ENCODE measurements at places on chromosomes 5 and 9.
A peak's percentile ranks its signal among the peaks of the same experiment; 100 is the strongest.

DNA sequence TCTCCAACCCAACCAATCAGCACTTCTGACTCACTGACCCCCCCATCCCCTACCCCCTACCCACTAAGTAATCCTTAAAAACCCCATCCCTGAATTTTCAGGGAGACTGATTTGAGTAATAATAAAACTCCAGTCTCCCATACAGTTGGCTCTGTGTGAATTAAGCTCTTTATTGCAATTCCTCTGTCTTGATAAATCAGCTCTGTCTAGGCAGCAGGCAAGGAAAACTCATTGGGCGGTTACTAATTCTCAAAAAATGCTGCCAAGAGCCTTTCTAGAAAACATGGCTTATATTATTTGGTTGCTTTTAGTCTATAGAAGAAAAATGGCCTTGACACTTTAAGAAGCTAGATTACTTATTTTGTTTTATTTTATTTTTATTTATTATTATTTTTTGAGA, 131.7 kb downstream of the SUSD1 start:
- no peak for DNase-seq

DNA sequence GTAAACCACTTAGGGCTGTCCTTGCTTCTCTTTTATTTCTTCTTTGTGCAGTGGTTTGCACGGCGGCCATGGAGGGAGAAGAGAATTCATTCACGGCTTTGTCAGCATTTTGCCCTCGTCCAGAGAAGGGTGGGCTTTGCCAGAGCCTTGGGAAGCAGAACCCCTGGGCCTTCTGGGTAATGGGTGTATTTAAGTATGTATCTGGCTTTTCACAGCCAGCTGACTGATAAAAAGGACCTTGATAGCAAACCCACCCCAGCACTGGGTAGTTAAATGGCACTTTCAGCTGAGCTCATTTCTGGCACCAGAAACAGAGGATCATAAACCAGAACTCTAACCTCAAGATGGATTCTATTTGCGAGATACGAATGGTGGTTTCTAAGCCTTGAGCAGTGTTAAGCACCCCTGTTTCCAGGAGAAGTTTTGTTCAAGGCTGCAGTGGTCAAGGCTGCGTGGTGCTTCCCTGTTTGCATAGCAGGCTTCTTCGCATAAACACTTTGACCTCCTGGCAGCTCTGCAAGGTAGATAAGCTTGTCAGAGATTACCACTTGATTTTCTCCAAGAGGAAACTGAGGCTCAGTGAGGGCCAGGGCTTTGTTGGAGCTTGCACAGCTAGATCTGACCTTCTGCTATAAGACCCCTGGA, 441.6 kb upstream of the KLF4 start:
- DNase-seq = no peak

GRCh38 chr5:155087036-155087435, 73.5 kb downstream of the KIF4B start:
- DNase-seq = no peak

DNA sequence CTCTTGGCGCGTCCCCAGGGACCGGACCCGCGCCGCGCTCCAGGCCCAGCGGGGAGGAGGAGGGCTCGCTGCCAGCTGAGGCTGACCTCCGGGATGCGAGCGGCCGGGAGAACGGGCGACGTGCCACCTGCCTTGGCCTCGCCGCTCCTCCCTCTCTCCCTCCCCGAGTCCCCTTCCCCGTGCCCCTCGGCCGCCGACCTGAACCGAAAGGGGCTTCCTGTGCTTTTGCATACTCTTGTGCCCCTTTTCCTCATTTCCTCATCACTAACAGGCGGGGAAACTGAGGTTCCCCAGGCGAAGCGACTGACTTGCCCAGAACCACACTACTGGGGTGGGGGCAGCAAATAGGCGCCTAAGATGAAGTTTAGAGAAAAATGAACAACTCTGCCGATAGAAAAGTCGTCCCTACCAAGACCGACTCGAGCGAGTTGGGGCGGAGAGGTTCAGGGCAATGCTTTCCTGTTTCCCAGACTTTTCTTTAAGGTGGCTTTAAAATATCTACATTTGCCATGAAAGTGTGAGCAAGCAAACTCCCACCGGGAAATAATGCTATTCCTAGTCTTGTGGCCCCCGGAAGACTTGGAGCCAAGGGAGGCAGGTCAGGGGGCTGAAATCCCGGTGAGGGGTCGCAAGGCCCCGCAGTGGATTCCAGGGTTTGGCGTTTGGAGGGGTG, 580 bp upstream of the DUSP1 start:
- DNase-seq = no peak

GRCh38 chr5:145917288-145917687, 19.1 kb upstream of the SH3RF2 start:
- DNase-seq = no peak

- DNase-seq = no peak
Measured at GRCh38 chr5:43482490-43483297, 971 bp downstream of the TMEM267 start.

DNA sequence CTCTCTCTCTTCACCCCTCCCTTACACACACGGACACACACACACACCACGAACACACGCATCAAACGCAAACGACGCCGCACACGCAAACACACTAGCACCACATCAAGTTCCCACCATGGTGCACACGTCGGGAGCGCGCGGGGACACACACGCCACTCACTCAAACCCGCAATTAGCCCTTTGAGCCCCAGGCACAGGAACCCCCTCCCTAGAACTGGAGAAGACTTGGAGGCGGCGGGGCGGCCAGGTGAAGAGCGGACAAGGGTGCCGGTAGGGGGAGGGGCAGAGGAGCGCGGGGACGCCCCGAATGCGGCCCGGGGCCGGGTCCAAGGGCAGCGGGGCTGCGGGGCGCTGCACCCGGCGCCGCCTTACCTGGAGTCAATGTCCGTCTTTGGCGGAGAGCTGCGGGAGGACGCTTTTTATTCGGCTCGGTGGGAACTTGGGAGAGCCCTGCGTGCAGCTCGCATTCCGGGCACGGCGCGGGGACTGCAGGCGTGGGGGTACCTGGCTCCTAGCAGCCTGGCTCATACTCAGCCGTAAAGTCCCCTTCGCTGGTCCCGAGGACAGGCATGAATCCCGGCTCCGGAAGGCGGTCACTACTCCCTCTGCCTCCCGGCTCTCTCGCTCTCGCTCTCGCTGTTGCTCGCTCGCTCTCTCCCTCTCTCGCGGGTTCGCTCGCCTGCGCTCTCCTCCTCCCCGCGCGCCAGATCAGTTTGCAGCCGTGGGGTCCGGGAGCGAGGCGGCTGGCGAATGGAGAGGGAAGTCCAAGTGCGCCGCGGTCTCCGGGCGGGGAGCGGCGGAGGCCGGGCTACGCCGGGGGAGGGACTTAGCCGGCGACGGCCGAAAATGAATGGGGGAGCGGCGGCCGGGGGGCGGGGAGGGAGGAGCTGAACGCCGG, at the start of gene BRINP1:
Gene BRINP1, minus strand, starts transcription at position 755 of the 901 bp plus-strand sequence. CDS start 56,080 bp downstream, outside the sequence.
- DNase-seq = peak; percentile 26

DNA sequence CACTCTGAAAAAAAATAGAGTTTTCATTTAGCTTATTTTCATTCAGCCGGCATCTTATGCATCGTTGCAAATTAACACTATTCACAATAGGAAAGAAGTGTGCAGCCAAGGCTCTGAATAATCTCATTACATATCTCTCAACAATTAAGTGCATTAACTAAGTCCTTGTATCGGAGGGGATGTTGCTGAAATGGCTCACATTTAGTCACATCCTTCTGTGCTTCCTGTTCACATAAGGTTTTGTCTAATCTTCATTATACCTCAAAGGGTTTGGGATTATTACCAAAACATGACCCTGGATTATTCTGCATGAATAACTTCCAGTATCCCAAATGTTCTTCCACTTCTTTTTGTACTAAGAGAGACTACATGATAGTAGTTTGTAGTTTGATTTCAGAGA, 278.0 kb upstream of the GRIA1 start:
- no peak for DNase-seq

- peak; percentile 19 for DNase-seq
Measured at GRCh38 chr5:135062216-135063055, 28.4 kb upstream of the PITX1 start.

GRCh38 chr5:10536511-10536910, 27.4 kb upstream of the ANKRD33B start:
- no peak for DNase-seq

GRCh38 chr9:86978413-86978812, 31.1 kb upstream of the GAS1 start:
- no peak for DNase-seq

DNA sequence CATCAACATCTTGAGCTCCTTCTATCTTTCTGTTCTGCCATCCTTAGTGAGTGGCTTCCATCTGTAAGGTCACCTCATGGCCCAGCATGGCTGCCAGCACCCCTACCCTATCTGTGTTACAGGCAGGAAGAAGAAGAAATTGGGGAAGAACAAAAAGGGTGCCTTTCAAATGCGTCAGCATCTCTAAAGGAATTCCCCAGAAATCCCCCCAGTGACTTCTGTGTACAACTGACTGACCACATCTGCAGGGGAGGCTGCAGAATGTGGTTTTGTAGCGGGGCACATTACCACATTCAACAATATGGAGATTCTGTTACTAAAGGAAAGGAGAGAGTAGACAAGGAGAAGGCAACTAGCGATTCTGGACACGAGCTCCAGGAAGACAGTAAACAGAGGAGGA, 40.1 kb downstream of the ALG2 start:
- DNase-seq = peak; percentile 40

GRCh38 chr5:29218138-29218537, 1975.3 kb upstream of the CDH6 start:
- DNase-seq = no peak

- DNase-seq = no peak
Measured at GRCh38 chr5:87581661-87582060, 168.9 kb upstream of the CCNH start.

Measured in activated naive CD8-positive, alpha-beta T cell treated with anti-CD3 and anti-CD28 coated beads, Interleukin-2, amount 10 ng/mL, durations not matched to agents 7 days and 5 days (primary cell).